ENCODE measurements at places on chromosomes 3 and 15. TPM values are rescaled to one million over a fixed set of nuclear protein-coding genes. Genes with fewer than 3 reads are reported as not detected.

PSTPIP1 gene
- polyA plus RNA-seq = 1.7 TPM

DNA sequence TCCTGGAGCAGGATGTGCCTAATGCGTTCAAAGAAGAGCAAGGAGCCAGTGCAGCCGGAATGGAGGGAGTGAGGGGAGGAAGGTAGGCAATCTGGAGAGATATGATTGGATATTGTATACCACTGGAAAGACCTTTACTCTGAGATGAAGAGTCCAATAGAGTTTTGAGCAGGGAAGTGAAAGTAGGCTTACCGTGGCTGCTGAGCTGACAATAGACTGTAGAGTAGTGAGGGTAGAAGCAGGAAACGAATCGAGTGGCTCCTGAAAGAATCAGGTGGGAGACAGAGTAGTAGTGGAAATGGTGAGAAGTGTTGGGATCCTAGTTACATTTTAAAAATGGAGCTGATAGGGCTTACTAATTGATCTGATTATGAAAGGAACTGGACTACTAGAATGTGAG lies 51.8 kb upstream of the NUDT16 start:
- no peak for DNase-seq

EPHB1 gene
- 5.5 TPM for polyA plus RNA-seq

DNA sequence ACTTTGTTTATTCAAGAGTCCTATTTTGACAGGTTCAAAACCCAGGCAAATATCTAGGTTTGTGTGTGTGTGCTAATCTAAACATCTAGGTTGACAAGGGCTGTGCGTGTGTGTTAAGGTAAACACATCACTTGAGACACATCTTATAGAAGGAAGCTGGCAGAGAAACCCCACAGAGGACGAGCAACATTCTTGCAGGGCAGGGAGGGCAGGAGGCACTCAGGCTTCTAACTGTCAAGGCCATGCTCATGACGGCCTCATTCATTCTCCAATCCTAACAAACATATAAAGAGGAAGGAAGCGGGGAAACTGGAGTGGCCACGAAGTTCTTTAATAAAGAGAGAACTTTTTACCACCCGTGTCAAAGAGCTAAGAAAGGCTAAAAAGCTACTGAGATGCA lies 43.4 kb downstream of the SLCO2A1 start:
- no peak for DNase-seq

GRCh38 chr3:184712248-184713039 lies 580 bp upstream of the MAGEF1 start:
- DNase-seq = no peak

DNA sequence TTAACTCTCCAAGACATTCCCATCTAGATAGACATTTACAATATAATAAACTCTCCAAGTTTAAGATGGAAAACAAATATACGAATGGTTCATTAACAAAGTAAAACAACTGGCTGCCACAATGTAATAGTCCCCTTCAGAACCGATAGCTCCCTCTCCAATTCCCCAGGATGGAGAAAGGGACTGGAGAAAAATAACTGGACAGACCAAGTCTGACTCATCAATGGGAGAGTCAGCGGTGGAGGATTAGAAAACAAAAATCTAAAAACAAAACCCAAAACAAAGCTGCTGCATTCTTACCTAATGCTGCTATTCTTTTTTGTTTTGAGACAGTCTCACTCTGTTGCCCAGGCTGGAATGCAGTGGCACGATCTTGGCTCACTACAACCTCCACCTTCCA lies 468.1 kb downstream of the SHQ1 start:
- no peak for DNase-seq

DNA sequence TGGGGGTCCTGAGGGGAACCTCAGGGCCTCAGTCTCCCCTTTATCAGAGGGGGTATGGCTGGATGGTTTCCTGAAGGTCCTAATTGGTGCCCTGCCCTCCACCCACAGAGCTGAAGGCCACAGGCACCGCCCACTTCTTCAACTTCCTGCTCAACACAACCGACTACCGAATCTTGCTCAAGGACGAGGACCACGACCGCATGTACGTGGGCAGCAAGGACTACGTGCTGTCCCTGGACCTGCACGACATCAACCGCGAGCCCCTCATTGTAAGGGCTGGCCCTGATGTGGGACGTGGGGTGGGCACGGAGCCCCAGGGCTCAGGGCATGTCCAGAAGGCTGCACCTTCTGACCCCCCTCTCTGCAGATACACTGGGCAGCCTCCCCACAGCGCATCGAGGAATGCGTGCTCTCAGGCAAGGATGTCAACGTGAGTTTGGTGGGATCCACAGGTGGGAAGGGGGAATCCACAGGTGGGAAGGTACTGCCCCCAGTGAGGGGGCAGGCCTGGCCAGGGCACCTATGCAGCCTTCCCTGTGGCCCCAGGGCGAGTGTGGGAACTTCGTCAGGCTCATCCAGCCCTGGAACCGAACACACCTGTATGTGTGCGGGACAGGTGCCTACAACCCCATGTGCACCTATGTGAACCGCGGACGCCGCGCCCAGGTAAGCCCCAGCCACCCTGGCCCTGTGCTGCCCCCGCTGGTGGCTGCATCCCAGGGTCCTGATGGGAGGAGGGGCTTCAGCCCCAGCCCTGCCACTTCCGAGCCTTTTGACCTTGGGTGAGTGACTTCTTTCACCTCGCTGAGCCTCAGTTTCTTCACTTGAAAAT lies 17.5 kb upstream of the GNAT1 start:
- DNase-seq = no peak

GRCh38 chr3:139472380-139473010 lies 3.8 kb downstream of the RBP2 start:
- DNase-seq = peak; percentile 13

DNA sequence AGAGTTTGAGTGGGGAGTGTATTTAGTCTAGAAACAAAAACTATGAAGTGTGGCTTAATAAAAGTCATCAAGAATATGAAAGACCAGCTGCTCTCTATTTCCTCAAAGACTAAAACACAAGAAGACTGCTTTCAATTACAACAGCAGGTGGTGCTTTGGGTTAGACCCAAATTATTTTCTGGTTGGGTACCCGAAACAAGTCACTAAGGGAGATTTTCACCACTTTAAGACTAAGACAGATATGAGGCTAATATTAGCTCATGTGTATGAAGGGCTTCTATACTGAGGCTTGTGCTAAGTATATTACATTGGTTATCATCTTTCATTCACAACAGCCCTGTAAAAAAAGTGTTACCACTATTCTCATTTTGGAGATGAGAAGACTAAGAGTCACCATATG lies 43.1 kb downstream of the COL8A1 start:
- DNase-seq = no peak

DNA sequence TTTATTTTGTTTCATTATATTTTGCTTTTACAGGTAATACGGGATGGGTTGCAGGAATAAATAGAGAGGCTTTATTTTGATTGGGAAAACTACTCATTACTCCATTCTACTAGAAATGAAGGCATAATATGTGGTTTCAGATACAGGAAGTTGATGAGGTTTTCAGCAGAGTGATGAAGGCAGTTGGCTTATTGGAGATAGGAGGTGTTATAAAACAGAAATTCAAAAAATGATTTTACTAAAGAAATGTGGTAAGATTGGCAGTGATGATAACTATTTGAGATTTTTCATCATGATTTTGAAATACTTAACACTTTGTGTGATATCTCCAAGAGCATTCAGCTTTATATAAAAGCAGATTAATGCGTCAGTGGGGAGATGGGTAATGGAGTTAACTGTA lies 1445.7 kb upstream of the CADM2 start:
- no peak for DNase-seq

SLC9C1 gene
- polyA plus RNA-seq = 0.61 TPM

GRCh38 chr15:86661580-86661979 lies 581.9 kb downstream of the AGBL1 start:
- no peak for DNase-seq

CTNNB1 gene
- polyA plus RNA-seq = 497 TPM

GRCh38 chr3:139388821-139389551 lies 461 bp downstream of the COPB2 start:
- no peak for DNase-seq

- DNase-seq = no peak
Observed at GRCh38 chr3:37912052-37912733, 50.5 kb downstream of the CTDSPL start.

GRCh38 chr15:77975332-77976094 lies 102.0 kb downstream of the TBC1D2B start:
- no peak for DNase-seq

- DNase-seq = no peak
Observed at GRCh38 chr15:62296756-62297507, 131.8 kb upstream of the C2CD4B start.

LINGO1 gene
- polyA plus RNA-seq = 12.3 TPM

CCRL2 gene
- 1.0 TPM for polyA plus RNA-seq

RASL12 gene
- polyA plus RNA-seq = 5.7 TPM

GRCh38 chr3:35484929-35485530 lies 154.3 kb upstream of the ARPP21 start:
- DNase-seq = no peak

LRRC3B gene
- 1.6 TPM for polyA plus RNA-seq

DNA sequence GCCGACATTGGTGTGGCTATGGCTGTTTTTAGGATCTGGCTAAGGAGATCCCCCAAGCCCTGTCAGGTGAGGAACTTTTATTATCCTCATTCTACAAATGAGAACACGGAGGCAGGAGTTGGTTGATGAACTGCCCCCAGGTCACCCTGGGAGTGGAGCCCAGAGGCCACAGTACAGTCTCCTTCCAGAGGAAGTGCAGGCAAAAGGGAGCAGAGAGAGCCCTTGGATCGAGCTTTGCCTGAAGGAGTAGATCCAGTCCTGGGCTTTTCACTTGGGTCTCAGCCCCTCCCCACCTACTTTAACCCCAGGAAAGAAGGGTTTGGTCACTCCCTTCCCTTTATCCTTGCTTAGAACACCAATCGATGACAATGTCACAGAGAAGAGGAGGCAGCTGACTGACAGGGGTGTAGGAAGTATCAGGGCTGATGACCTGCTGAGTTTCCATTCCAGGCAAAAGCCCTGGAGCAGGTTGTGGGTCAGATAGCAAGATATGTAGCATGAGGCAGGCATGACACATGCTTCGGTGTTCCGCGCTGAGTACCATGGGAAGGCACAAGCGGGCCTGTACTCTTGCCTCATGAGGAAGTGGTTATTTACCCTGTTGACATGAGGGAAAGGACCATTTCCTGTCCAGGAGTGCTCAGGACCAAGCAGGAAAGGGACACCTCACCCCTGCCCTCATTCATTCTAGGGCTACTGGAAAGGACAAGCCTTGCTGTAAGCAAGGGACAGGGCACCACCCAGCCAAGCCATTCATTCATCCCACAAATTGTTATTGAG lies 5.8 kb upstream of the PLA2G4D start:
- DNase-seq = no peak

PIGZ gene
- 2.9 TPM for polyA plus RNA-seq

DNA sequence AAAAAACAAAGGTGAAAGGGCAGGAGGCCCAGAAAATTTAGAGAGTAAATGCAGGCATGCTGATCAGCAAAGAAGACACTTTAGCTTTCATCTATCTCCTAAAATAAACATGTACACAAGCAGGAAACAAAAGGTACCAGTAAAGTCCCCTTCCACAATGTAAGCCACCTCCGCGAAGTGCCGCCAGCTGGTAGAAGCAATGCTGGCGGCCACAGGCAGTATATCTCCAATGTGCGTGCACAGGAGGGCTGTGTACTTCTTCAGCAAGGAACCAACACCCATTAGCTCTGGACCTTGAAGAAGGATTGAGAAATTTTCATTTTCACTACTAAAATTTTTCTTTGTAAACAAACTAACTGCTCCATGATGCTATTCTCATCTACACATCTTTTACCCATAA lies 75.4 kb downstream of the HERC2 start:
- no peak for DNase-seq

- DNase-seq = no peak
Observed at GRCh38 chr3:27094721-27095120, 274.5 kb downstream of the NEK10 start.

SYNPR gene
- polyA plus RNA-seq = 0.11 TPM

ABHD2 gene
- polyA plus RNA-seq = 29.6 TPM

TIMMDC1 gene
- 104 TPM for polyA plus RNA-seq

DNA sequence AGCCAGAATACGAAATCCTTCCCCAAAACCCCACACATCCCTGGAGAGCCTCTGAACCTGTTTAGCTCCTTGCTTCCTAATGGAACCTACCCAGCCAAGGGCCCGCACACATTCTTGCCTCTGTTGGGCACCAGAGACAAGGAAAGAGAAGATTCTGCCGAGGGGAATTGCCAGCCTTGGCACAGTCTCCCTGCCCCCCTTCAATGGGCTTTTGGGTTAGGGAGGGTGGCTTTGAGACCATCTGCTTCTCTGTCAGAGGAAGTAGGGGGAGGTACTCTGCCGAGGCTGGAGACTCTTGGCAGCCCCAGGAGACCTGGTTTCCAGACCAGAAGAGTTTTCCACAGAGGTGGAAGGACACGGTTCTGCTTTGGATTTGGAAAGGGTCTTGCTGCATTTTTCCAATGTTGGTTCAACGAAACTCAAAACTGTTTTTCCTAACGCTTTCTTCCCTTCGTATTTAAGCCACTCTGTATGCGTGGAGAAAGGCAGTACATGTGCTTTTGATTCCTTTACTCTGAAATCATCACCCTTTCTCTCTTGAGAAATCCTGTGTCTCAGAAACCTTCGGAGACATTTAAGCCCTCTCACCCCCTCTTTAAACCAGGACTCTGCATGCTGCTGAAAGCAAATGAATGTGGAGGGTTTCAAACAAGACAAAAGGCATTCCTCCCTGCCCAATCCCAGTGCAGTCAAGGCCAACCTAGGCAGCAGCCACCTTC lies 78.8 kb upstream of the PRR23C start:
- no peak for DNase-seq
